ENCODE measurements at places on chromosomes 6 and 20. TPM values are rescaled to one million over a fixed set of nuclear protein-coding genes. Genes with fewer than 3 reads are reported as not detected.

- H3K4me3 ChIP-seq = no peak overlapping the region
- no peak for DNase-seq
- peaks cover 21% of the 10 kb centered on the region for H3K27me3 ChIP-seq
- no peaks in the 10 kb centered on the region for H3K36me3 ChIP-seq
- no peak overlapping the region for H3K27ac ChIP-seq
- peaks cover 8% of the 10 kb centered on the region for H3K4me1 ChIP-seq
Measured at GRCh38 chr20:46601603-46602122, 49.6 kb downstream of the SLC13A3 start.

DNA sequence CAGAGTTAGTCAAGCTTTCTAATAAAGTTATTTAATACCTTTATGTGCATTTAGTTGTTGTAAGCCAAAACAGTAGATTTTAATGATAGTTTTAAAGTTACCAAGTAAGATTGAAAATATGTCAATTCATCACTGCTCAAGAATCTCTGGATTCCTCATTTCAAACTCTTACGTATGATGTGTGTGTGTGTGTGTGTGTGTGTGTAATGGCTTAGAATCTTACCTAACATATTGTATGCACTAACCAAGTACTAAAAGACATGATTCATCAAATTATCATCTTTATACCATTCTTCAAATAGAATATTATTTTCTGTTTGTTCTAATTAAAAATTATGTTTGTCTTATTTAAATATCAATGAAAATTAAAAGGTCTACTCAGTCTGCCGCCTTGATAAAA lies 41.5 kb upstream of the ZNF337 start:
- DNase-seq = no peak
- H3K4me1 ChIP-seq = peaks cover 15% of the 10 kb centered on the region
- peaks cover 1% of the 10 kb centered on the region for H3K36me3 ChIP-seq
- H3K27ac ChIP-seq = no peak overlapping the region
- no peak overlapping the region for H3K4me3 ChIP-seq
- no peaks in the 10 kb centered on the region for H3K27me3 ChIP-seq

GRIK2 gene
- total RNA-seq = not detected

GRCh38 chr6:132812255-132812732 lies 2.1 kb upstream of the RPS12 start:
- peaks cover 32% of the 10 kb centered on the region for H3K36me3 ChIP-seq
- H3K4me1 ChIP-seq = peaks cover 36% of the 10 kb centered on the region
- H3K27me3 ChIP-seq = peaks cover 6% of the 10 kb centered on the region
- H3K27ac ChIP-seq = peak overlapping the region; percentile 99
- DNase-seq = no peak

DEFB129 gene
- not detected for total RNA-seq

MATN4 gene
- 3.5 TPM for total RNA-seq

GRCh38 chr6:109897561-109898080 lies 80.5 kb upstream of the GPR6 start:
- no peak for DNase-seq
- no peaks in the 10 kb centered on the region for H3K36me3 ChIP-seq
- no peaks in the 10 kb centered on the region for H3K4me1 ChIP-seq
- no peak overlapping the region for H3K4me3 ChIP-seq
- H3K27me3 ChIP-seq = peaks cover 12% of the 10 kb centered on the region

- H3K4me3 ChIP-seq = peak within 1 kb of the TSS; percentile 92
- peaks cover 57% of the 10 kb centered on the region for H3K4me1 ChIP-seq
- peaks cover 15% of the 10 kb centered on the region for H3K36me3 ChIP-seq
- H3K27ac ChIP-seq = peak within 1 kb of the TSS; percentile 88
Measured at GRCh38 chr6:31546339-31546957, at the start of gene ATP6V1G2. TSS of gene ATP6V1G2 (minus strand) at chr6:31546608. CDS start at chr6:31546559, 49 bp downstream.
